Astrocyte of the spinal cord (primary cell): ENCODE measurements at places on chromosomes 5 and 9.

GRCh38 chr5:126972062-126972895, 58.1 kb downstream of the MARCHF3 start:
- DNase-seq = no peak

DNA sequence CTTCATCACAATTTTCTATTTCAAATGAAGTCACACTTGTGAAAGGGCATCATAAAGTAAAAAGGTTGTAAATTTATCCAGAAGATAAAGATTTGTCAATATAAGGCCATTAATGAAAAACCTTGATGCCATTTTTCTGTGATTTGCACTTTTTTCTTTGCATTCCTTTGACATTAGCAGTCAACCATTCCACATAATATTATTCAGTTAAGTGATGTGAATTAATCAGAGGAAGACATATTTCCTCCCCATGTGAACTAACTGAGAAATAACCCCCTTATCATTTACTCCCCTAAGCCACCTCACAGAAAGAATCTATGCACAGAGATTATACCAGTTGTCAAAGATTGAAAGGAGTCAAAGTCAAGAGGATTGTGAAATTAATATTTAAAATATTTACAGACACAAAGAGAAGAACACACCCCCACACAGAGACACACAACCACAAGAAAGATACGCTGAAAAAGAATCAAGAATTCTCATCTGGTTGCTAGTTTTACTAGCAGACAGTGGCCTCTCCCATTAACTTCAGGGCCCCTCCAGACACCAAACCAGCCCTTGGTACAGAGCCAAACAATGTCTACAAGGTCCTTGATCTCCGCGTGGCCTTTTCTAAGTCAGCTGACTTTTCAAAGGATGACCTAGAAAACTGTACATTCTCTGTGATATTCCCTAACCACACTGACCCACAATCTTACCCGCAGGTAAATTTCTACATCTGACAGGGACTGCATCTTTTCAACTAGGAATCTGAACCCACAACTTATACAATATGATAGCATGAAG, 29.5 kb downstream of the GNAQ start:
- peak; percentile 23 for DNase-seq

GRCh38 chr9:127980706-127981558, at the start of gene EEIG1:
TSS of gene EEIG1 (minus strand) at chr9:127980989. CDS start at chr9:127980137, 852 bp downstream.
- peak; percentile 91 for DNase-seq

- DNase-seq = no peak
Measured at GRCh38 chr5:148808864-148809642, 17.4 kb upstream of the ADRB2 start.

DNA sequence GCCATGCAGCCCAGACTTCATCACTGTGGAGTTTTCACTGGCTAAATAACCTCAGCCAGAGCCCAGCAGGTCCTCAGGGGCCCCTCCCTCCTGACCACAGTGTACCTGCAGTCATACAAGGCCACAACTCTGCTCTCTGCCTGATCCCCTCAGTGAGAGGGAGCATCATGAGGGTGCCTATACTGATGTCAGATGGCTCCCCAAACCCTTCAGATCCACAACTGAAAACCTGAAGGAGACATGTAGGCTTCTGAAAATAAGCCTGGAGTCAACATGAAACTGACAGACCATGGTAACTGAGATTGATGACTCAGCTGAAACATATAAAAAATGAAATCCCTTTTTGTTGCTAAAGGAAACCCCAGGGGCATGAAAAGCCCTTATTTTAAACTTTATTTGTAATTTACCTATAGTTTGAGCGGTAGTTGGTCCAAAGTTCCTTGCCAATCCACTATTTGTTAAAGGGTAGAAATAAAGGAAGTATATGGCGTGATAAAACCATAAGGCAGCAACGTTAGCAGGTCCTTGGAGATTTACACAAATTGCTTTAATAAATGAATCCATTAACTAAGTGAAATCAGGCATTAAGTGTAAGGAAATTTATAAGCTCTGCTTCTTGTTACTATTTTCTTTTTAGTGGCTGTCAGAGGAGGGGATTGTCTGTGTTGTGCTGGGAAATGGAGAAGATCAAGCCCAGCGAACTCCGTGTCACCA, 68.3 kb downstream of the FGF1 start:
- no peak for DNase-seq

DNA sequence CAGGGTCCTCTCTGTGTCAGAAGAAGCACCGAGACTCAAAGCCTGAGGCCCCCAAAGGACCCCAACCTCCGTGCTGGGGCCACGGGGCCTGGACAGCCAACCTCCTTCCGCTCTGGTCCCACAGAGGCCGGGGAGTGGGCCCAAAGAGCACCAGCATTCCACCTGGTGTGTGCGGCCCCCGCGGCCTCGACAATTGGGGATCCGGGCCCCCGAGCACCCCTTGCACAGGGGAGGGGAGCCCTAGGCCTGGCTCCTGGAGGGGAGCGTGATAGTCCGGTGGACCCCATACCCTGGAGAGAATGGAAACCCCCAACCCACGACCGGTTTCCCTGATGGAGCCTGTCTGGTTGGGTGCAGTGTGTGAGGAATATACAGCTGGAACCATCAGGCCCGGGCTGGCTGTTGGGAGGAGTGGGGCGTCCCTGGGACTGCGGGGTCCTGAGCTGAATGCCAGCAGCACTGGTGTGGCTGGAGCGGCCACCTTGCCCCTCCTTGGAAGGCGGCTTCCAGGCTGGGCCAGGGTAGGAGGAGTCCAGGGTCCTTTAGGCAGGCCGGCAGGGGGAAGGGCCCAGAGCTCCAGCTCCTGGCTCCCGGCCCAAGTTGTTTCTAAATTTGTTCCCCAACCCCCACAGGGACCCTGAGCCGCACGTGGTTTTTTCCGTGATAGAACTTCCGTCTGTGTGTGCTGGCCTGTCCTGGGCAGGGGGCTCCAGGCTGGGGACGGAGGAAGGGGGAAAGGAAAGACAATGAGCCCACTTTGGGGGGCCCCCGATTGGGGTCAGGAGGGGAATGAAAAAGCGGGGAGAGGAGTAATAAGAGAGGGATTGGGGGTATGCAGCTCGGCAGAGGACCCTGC, 825 bp upstream of the TOR4A start:
- DNase-seq = peak; percentile 53
